Pons (tissue), 1 donor: ENCODE measurements at places on chromosomes 3 and 15.

GRCh38 chr3:37620071-37620635 lies 241.5 kb upstream of the CTDSPL start:
- no peak for DNase-seq

GRCh38 chr3:144754076-144754783 lies 782.6 kb downstream of the DIPK2A start:
- DNase-seq = no peak

DNA sequence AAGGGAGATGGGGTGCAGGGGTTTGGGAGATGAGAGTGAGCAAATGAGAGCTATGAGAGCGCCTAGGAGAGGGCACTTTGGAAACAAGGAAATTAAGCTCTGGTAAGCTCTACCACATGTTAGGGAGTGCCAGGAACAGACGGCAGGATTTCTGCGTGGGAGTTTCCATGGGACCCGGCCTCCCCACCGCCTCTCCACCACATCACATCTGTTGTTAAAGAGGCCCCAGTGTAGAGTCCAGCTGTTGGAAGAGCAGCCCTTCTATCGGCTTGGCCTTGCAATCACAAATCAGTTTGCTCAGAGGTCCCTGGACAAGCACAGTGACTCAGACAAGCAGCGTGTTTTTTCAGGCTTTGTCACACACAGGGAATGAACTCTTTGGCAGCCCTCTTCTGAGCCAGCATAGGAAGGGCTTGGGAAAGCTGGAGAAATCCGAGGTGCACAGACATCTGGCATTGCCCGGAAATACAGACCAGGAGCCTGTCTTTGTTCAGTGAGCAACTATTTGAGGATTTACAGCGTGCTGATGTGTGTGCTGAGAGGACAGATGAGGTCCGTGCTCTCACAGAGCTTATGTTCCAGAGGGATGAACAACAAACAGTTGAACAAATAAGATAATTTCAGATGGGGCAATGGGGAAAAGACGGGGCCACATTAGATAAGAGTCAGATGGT lies 370.6 kb upstream of the PROK2 start:
- peak; percentile 67 for DNase-seq

- DNase-seq = no peak
Measured at GRCh38 chr3:73222126-73222525, 160.7 kb downstream of the EBLN2 start.

DNA sequence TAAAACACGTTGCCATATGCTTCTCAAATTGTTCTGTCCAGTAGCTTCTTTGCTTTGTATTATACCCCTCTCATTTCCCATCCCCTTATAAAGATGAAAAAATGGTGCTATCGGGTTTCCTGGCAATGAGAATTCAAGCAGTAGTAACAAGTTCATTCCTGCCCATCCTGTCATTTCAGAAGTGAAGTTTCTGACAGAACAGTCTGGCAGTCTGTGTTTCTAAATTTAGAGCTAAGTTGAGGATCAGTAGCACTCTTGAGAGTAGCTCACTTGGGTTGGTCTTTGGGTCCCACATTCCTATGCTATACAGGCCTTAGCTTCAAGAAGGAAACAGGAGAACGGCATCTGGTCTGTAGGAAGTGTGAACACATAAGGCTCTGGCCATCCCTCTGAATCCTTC lies 134.6 kb downstream of the GHSR start:
- DNase-seq = no peak
